Colonic mucosa (tissue), 4 donors: ENCODE measurements at places on chromosomes 2 and 18. TPM values are rescaled to one million over a fixed set of nuclear protein-coding genes. Genes with fewer than 3 reads are reported as not detected.

Gene STPG4
- total RNA-seq, result 0.47 TPM

Gene GCKR
- total RNA-seq, result 0.22 TPM

Gene SULT1C2
- total RNA-seq, result 6.1 TPM

Gene SULT6B1
- total RNA-seq, result not detected

Gene TYMS
- 131 TPM for total RNA-seq

Gene MCFD2
- total RNA-seq, result 44.0 TPM

Gene PJVK
- total RNA-seq, result 0.96 TPM

Gene TUBA3D
- total RNA-seq, result not detected

Gene MEX3C
- total RNA-seq, result 21.3 TPM

Gene KIAA2012
- not detected for total RNA-seq

Gene SAG
- total RNA-seq, result 1.8 TPM

Gene C18orf54
- total RNA-seq, result 2.9 TPM

Gene SLC14A1
- 0.52 TPM for total RNA-seq

Gene CCDC85A
- 0.42 TPM for total RNA-seq

Gene TRABD2A
- total RNA-seq, result 88.1 TPM

Gene MC5R
- total RNA-seq, result not detected

Gene RASGRP3
- 3.9 TPM for total RNA-seq

Gene SMIM21
- not detected for total RNA-seq

Gene BOLL
- not detected for total RNA-seq

Gene SLC35G4
- total RNA-seq, result not detected

Gene SRD5A2
- not detected for total RNA-seq

Gene CMPK2
- total RNA-seq, result 2.6 TPM

Gene STARD7
- 179 TPM for total RNA-seq

Gene SERPINB12
- total RNA-seq, result not detected

Gene IL1B
- total RNA-seq, result 5.7 TPM

Gene EVX2
- total RNA-seq, result not detected

Gene CYP27C1
- total RNA-seq, result not detected

Gene CXCR1
- 0.13 TPM for total RNA-seq
